Left colon (tissue), 2 donors: ENCODE measurements at places on chromosomes 7 and 10.

GRCh38 chr7:19558527-19558926, 150.3 kb downstream of the POLR1F start:
- no peak for DNase-seq

DNA sequence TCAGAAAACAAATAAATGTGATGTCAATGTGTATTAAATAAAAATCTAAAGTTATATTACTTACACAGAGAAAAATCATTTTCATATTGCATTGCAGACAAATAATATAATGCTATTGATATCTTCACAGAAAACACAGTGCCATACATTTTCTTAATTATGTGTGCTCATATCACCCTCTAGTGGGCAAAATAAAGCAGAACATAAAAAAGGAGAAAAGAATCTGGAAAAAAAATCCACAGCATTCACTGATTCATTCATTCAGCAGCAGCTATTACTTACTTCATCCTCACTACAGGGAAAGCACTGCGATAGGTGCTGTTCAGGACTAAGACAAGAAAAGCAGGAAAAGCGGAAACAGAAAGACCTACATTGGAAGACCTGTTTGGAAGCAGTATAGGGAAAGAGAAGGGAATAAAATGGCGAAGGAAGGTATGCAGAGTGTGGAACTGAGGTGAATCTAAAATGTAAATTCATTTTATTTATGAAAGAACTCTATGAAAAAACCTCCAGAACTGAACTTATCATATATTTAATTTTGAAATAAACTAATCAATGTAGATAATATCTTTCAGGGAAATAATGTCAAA, 73.2 kb downstream of the POT1 start:
- DNase-seq = no peak

DNA sequence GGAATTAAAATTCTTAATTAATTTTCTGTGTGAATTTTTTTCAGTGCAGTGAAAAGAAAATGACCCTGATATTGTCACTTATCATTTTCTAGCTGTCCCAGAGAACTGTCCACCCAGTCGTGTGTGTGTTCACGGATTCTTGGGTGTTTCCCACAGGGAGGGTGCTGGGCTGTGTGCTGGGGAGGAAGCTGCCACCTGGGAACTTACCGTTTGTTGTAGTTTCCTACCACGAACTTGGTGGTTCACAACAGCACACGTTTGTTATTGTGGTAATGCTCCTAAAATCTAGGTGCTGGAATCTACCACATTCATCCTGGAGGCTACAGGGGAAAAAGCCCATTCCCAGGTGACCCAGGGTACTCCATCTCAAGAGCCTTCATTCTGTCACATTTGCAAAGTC, 276.1 kb downstream of the GLRX3 start:
- peak; percentile 0 for DNase-seq

GRCh38 chr7:92729172-92729571, 107.2 kb downstream of the CDK6 start:
- DNase-seq = no peak

DNA sequence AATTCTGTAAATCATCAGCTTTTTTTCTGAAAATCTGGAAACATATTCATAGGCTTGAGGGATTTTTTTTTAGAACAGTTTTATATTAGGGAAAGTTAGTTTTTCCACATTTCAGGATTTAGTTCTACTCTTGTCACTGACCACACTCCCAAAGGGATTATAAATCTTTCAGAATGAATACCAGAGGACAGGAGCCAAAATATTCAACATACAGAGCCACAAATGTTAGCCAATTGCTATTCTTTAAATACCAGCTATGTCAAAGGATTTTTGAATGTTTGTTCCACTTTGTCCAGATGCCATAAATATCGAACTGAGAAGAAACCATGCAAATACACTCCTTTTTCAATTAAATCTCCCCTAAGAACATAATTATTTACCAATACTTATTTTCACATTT, 50.7 kb downstream of the ODAD2 start:
- no peak for DNase-seq

DNA sequence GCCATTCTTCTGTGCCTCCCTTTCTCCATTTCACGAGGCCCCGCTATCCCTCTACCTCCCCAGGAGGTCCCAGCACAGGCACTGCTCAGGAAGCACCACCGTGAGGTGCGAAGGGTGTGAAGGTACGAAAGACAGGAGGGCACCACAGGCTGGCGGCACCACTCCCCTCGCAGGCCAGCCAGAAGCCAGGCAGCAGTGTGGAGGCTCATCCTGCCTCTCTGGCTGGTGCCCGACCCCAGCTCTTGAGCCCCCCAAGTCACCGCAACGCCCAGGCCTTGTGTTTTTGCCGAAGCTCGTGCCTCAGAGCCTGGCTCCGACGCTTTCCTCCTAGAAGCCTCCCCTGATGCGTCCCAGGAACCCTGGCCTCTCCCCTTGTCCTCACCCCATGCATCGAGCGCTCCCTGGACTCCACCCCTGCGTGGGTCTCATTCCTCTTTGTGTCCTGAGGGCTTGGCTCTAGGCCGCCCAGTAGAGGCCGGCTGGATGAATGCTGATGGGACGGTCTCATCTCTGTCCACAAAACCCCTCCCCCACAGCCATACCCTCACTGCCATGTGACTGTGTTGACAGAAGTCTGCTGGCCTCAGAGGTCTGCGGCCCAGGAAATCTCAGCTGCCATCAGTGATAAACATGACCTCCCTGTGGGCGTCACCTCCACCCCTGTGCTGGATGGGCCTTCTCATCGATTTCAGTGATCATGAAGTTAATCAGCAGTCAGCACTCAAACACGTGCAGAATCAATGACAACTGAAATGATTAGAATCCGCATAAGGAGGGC, 19.3 kb downstream of the BRI3 start:
- DNase-seq = no peak
